ENCODE measurements at places on chromosomes 11 and 22.
A peak's percentile ranks its signal among the peaks of the same experiment; 100 is the strongest.

GRCh38 chr11:55658608-55659007 lies 3.4 kb upstream of the OR4C6 start:
- DNase-seq: no peak

DNA sequence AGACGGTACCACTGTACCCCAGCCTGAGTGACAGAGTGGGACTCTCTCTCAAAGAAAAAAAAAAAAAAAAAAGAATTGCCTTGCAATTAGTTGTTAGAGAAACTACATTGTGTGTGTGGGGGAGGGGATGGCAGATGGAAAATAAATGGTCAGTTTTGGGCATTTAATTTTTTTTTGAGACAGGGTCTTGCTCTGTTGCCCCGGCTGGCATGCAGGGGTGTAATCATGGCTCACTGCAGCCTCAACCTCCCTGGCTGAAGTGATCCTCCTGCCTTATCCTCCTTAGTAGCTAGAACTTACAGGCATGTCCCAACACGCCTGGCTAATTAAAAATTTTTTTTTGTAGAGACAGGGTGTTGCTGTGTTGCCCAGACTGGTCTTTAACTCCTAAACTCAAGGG lies 36.4 kb downstream of the WEE1 start:
- DNase-seq: no peak

- peak; percentile 4 for DNase-seq
These were observed 972.0 kb downstream of the NTM start for GRCh38 chr11:132342408-132342807.

GRCh38 chr22:44661659-44662569 lies 40.1 kb upstream of the PRR5 start:
- DNase-seq: no peak

- DNase-seq: peak; percentile 86
These were observed 34.4 kb upstream of the TRIM29 start for GRCh38 chr11:120172054-120172911.

- DNase-seq: no peak
These were observed 225.6 kb downstream of the TMEM135 start for GRCh38 chr11:87263264-87263838.

DNA sequence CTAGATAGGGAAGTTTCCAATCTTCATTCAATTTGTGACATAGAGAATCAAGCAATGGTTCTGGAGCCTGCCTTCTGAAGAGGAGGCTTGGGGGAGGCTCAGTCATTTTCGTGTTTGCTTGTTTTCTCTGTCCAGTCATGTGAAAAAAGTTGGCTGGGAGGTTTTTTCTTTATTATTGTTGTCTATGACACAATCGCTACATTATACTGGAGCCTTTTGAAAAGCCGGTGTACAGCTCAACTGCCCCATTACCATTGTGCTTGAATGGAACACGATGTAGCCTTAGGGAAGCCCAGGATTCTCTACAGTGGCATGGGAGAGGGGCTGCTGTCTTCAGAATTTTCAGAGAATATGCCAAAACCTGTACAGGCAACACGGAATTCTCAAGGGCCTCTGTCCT lies 57.9 kb upstream of the NCAM1 start:
- no peak for DNase-seq

GRCh38 chr22:25045159-25045558 lies 92.6 kb downstream of the KIAA1671 start:
- no peak for DNase-seq

GRCh38 chr11:13465909-13466371 lies 2.9 kb upstream of the BTBD10 start:
- DNase-seq: no peak

DNA sequence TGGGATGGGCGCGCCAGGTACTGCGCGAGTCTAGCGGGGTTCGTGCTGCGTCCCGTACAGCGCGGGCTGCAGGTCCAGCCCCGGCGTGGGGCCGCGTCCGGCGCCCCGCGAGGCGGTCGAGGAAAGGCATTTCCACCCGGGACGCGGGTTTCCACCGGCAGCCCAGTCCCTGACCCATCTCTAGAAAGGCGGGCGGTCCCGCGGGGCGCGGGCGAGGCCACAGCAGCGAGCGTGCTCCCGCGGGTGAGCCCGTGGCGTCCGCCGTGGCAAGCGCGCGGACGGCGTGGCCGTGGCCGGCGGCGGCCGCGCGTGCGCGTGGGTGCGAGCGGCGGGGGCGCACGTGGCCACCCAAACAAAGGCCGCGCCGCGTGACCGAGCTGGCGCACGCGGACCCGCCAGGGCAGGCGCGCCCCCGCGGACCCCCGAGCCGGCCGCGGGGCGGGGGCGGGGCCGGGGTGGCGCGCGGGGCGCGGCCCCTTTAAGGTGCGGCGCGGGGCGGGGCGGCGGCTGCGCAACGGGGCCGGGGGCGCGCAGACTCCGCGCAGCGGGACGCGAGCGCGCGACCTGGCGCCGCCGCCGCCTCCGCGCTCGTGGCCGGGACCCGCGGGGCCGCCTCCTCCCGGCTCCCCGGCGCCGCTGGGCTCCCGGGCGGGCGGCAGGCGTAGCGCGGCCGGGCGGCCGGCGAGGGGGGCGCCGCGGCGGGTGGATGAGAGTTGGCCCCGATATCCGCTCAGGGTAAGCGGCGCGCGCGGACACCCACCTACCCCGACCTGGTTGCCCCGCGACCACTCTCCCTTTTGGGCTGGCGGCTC lies 39.3 kb upstream of the CELSR1 start:
- DNase-seq: no peak

DNA sequence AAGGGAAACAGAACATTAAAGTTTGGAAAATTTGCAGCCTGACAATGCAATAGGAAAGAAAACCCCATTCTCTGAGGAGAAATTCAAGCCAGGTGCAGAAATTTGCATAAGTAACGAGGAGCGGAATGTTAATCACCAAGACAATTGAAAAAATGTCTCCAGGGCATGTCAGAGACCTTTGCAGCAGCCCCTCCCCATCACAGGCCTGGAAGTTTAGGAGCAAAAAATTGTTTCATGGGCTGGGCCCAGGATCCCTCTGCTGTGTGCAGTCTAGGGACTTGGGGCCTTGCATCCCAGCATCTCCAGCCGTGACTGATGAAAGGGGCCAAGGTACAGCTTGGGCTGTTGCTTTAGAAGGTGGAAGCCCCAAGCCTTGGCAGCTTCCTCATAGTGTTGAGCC lies 780.2 kb downstream of the LRRC4C start:
- no peak for DNase-seq

DNA sequence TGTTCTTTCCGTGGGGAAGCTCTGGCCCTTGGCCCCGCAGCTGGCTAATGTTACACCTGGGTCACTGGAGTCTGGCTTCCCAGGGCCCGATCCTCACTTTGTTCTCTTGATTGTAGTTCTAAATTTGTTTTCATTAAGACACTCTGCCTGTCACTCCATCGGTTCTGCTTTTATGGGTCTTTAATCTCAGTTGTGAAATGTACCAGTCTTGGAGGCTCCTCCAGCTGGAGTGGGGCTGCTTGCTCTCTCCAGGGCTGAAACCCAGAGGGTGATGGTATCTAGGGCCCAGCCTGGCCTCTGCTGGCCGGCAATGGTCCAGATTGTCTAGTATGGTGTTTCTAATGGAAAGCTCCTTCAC lies 352.9 kb downstream of the TENM4 start:
- DNase-seq: no peak

- peak; percentile 79 for DNase-seq
These were observed 321.0 kb downstream of the NTM start for GRCh38 chr11:131691181-131692041.

GRCh38 chr11:131629925-131630540 lies 259.6 kb downstream of the NTM start:
- no peak for DNase-seq

DNA sequence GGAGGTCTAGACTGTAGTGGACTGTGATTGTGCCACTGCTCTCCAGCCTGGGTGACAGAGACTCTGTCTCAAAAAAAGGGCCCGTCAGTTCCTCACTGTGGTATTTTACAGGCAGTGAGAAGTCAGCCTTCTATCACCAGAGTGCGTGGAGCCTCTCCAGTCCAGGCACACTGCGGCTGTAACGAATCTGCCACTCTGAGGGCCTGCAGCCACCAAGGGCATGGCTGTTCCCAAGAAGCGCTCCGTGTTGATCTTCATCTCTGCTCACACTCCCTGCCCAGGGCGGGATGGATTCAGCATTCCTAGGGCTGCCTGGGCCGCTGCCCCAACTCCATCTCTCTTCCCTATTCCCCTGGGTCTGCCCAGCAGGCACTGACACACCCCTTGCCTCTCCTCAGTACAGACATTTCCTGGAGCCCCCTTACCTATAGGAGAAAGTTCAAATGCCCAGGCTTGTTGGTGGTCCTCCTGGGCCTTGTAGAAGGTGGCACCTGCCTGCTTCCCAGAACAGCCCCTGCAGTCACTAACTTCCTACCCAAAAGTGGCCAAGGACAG lies 148.4 kb downstream of the CACNA1I start:
- DNase-seq: no peak

GRCh38 chr11:59062602-59063529 lies 23.2 kb upstream of the GLYATL1B start:
- DNase-seq: no peak

- DNase-seq: no peak
These were observed 224.2 kb upstream of the ANO5 start for GRCh38 chr11:21968702-21969101.

- DNase-seq: no peak
These were observed 5.8 kb downstream of the THRSP start for GRCh38 chr11:78069465-78069864.

- DNase-seq: no peak
These were observed 4.2 kb downstream of the GAL3ST3 start for GRCh38 chr11:66044757-66045156.

- no peak for DNase-seq
These were observed 14.0 kb downstream of the RIC8A start for GRCh38 chr11:221539-221938.
